ENCODE measurements at places on chromosomes 6 and 20.

DNA sequence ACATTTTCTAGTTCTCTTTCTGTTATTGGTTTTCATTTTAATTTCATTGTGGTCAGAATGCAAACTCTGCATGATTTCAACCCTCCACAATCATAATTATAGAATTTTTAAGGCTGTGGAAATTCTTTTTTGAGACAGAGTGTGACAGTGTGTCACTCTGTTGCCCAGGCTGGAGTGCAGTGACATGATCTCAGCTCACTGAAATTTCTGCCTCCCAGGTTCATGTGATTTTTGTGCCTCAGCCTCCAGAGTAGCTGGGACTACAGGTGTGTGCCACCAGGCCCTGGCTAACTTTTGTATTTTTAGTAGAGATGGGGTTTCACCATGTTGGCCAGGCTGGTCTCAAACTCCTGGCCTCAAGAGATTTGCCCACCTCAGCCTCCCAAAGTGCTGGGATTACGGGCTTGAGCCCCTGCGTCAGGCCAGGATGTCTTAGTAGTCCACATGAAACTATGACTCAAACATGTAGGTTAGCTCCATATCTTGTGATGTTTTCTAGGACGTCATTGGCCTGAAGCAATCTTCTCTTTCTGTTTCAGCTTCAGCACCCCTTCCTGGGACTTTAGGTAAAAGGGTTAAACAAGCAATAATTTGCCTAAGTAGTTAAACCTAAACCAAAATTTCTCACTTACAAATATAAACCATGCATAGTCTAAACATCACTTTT lies 47.4 kb upstream of the SAMD3 start:
- no peak for DNase-seq

DNA sequence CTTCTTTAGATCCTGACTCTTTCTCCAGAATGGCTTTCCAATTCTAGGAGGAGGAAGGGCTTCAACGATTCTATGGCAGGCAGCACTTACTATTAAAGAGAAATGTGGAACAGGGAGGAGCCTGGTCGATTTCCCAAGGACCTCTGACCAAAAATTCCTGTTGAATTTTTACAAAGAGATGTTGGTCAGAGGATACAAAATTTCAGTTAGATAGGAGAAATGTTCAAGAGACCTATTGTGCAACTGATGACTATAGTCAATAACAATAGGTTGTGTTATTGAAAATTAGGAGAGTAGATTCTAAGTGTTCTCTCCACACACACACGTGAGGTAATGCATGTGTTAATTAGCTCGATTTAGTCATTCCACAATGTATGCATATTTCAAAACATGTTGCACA lies 130.1 kb upstream of the TNFAIP3 start:
- no peak for DNase-seq

- no peak for DNase-seq
Observed at GRCh38 chr6:56806368-56806767, 148.5 kb upstream of the BEND6 start.

DNA sequence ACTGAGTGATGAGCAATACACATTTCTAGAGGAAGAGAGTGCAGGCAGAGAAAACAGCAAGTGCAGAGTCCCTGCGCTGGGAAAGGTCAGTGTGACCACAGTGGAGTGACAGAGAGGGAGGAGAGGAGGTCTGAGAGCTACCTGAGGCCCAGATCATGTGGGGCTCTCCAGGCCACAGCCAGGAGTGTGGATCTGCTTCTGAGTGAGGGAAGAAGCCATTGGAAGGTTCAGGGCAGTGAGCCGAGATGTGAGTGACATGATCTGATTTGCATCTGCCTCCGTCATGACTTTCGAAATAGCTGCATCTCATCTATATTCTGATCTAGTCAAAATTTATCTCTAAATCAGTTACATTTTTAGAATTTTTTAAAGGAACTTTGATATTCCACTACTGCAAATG lies 367.1 kb downstream of the PREX1 start:
- DNase-seq, result no peak
